NCI-H510A treated with DMSO at 0.1 percent for 48 hours (cell line): ENCODE measurements at places on chromosomes 2 and 18.
A peak's percentile ranks its signal among the peaks of the same experiment; 100 is the strongest.

GRCh38 chr18:28485210-28485801, 308.4 kb upstream of the CDH2 start:
- DNase-seq = no peak

- DNase-seq = no peak
These were observed 230.1 kb downstream of the SEPTIN10 start for GRCh38 chr2:109383505-109384307.

GRCh38 chr2:144003460-144004075, 516.4 kb downstream of the ZEB2 start:
- DNase-seq = no peak

- no peak for DNase-seq
These were observed 182.4 kb downstream of the SUCLG1 start for GRCh38 chr2:84276590-84277255.

- DNase-seq = no peak
These were observed 66.6 kb downstream of the ACKR3 start for GRCh38 chr2:236636261-236636660.

GRCh38 chr18:22165603-22166068, 3.8 kb upstream of the GATA6 start:
- DNase-seq = no peak

DNA sequence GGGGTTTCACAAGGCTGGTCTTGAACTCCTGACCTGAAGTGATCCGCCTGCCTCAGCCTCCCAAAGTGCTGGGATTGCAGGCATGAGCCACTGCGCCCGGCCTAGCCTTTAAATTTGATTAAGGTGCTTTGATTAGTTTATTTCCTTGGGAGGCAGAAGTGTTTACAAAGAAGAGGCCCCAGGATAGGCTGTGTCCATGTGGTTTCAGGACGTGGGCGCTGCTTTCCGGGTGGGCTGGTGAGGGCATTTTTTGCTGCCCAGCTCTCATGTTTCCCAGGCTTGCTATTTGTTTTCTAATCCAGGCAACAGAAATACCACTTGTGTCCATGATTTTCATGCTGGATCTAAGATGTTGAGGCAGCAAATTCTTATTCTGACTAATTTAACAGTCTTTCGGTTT, 124.2 kb downstream of the SH3RF3 start:
- DNase-seq = no peak

- DNase-seq = no peak
These were observed 1481.6 kb upstream of the PIK3C3 start for GRCh38 chr18:40473221-40474029.

DNA sequence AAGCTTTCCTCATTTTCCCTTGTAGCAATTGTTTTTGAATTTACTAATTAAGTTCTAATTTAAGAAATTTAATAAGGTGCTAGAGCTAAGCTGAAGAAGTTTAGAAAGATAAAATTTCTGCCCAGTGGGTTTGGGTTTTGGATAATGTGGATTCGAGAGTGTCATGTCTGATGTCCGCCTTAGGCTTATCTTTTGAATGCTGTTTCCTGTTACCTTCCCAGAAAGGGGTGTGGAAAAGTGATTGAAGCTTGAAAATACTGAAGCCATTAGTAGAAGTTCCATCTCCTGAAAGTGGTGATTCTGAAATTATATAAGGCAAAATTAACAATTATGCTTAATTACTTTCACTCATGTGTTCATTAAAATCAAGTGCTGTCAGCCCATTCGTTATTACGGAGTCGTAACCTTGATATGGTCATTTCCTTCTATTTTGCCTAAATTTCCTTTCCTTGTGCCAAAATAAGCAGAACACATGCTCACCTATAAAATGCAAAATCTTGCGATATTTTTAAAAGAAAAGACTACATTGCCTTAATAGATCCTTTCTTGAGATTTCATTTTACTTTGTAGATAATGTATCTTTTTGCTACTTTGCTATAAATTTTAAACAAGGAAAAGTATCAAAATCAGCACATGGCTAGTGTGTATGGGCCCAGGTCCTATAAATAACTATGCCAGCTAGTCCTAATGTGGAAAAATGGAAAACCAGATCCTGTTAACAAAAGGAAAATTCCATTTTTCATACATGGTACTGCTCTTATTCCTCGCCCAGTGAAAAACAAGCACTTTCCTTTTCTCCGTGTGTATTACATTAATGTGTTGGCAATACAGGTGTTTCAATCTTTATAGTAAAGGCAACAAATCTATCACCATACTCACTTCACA, 97.3 kb downstream of the ICOS start:
- DNase-seq = no peak

DNA sequence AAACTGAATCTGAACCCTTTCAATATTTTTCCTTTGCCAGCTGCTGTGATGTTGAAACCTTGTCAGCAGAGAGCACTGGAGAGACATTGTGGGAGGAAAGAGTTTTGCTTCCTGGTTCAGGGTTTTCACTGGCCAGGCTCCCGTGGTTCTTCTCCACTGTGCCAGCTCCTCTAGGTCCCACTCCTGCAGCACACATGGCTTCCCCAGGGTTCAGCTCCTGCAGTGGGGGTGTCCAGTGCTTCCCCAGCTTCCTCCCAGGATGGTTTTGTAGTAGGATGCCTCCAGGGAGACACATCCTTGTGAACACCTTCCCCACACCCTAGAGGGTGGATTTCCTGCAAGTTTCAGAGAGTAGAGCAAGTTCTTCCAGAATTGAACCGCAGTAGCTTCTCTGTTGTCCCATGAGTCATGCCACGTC, 24.0 kb upstream of the SULT1C3 start:
- DNase-seq = peak; percentile 49

DNA sequence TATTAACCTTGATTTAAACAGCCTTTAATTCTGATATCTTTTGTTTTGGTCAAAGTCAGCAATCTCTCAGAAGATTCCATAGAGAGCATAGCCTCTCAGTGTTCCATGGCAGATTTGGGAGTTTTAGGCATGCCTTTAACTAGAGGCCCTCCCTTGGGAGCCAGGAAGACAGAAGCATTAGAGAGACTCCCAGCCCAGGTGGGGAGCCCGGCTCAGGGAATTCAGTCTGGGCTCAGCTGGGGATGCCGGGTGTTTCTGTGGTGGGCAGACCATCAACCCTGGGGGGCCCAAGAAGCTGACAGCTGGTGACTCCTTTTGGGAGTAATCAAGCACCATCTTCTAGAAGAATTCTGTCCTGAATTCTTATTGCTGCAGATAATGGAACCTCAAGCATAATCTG, 99.7 kb upstream of the CELF4 start:
- DNase-seq = no peak

- no peak for DNase-seq
These were observed 31.9 kb upstream of the SOCS6 start for GRCh38 chr18:70256994-70257393.

DNA sequence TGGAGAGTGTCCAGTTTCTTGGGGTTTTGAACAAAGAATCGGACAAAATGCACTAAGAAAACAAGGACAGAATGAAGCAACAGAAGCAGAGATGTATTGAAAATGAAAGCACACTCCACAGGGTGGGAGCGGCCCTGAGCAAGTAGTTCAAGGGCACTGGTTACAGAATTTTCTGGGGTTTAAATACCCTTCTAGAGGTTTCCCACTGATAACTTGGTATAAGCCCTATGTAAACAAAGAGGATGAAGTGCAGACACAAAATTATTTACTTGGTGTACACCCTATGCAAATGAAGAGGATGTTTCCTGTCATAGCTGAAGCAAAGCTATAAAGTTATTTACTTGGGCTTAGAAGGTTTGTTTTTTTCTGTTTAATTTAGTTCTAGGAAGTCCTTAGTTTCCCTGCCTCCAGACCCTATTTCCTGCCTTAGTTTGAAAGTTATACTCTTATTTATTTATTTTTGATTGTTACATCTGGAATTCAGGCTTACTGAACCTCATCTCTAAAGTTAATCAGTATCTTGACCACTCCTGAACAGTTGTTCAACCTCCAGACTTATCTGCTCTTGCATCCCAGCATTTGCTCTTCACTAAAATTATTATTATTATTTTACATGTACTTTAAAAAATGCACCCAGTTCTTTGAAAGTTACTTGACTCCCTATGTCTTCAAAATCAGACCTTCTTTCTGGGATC, 193.5 kb downstream of the SPP2 start:
- peak; percentile 46 for DNase-seq

DNA sequence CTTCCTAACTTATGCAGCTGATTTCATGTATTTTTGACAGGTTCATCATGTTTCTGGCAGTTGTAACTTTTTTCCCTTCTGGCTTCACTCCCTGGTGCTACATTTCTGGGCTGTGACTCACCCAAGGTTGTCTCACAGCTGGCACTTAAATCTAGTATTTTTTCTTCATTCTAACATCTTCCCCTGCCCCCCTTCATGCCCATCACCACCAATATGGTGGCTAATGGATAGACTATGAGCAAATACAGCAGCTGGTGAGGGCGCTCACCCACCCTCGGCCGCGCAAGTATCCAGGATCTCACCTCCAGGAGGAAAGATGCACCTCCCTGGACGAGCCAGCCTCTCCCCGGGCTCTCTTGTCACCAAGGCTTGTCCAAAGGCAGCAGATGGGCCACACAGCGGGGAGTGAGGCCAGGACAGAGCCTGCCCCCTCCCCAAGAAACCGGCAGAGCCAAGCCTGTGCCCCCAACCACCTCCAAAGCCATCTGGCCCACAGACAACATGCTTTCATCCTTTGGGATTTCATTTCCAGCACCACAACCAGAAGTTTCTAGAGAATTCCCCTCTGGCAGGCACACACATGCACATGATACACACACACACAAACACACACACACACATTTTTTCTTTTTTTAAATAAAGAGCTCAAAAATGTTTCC, 39.1 kb downstream of the ATOH8 start:
- DNase-seq = no peak

- peak; percentile 42 for DNase-seq
These were observed 11.3 kb downstream of the GFPT1 start for GRCh38 chr2:69375494-69376353.

GRCh38 chr2:207694811-207695281, 16.6 kb upstream of the CCNYL1 start:
- no peak for DNase-seq

GRCh38 chr2:55019526-55020258, 30.6 kb downstream of the RTN4 start:
- DNase-seq = no peak

GRCh38 chr2:236673823-236674185, 104.2 kb downstream of the ACKR3 start:
- DNase-seq = no peak

DNA sequence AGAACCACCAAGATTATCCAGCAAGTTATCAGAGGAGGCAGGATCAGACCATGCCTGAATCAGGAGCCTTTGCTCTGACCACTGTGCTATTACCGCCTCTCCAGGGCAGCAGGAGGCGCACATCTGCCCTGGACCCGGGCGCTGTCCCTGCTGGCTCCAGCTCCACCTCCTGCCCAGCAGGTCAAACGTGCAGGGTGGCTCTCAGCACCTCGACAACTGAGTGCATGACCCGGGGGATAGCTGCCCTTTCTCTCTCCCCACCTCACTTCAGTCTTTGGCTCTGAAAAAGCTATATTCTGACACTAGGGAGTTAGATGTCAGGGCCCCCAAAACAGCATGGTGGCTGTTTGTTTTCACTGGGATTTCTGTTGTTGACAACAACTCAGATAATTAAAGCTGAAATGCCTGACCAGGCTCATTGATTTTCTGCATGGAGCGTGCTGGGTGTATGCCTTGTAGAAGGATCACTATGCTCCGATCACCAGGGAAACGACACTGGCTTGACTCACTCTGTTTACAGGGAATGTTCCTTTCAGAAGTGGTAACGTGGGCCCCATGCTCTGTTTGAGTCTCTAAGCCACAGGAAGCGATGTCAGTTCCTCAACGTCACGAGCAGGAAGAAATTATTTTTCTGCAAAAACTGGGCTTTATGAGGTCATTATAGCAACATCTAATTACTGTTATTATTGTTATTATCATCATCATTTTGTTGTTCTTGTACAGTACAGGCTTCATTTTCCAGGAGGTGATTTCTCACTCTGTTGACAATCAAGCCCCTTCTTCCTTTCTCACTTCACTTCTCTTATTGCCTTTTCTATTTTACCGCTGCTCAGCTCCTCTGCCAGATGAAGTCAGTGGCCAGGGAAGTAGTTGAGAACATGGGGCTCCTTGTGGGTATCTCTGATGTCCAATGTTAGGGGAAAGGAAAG, 125.6 kb downstream of the PLB1 start:
- DNase-seq = peak; percentile 70

DNA sequence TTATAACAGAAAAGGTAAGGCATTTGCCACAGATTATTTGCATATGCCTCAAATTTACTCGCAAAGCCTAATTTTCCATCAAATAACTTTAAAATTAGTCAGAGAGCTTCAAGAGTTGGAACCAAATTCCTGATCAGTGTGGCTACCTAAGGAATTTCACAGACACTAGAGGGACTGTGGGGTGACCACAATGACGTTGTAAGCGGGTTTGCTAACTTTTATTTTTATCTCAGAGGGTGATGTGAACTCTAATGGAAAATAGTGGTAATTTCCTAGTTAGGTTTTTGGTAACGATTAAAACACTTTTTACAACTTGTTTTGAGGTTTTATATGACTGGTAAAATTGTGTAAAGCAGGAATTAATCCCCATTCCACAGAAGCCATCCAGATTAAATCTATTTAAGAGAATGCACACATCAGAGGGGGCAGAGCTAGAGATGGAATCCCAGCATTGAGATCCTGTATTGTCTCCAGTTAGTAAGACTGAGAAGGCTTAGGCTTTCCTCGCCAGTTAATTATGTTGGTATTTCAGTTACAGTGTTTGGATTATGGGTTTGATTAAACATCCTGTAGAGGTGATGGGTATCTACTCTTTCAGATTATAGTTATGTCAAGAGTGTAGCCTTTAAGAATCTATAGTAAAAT, 129.0 kb downstream of the GPD2 start:
- DNase-seq = no peak

DNA sequence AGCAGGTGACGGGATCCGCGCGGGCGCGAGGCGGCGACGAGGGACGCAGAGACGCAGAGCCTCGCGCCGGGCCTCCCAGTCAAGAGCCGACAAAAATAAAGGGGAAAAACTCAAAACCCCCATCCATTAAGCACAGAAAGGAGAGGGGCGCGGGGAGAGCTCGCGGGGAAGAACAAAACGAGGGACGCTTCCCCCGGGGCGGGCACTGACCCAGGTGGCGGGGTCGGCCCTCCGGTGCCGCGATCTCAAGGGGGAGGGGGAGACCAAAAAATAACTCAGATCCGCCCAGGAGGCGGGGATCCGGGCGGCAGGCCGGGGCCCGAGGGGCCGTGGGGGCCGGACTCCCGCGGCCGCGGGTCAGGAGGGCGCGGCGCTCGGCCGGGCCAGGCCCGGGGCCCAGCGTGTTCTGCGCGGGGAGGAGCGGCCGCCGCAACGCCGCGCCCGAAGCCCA, 597 bp downstream of the RNF103 start:
- no peak for DNase-seq
